ENCODE measurements at places on chromosomes 1 and 21. TPM values are rescaled to one million over a fixed set of nuclear protein-coding genes. Genes with fewer than 3 reads are reported as not detected.

DNA sequence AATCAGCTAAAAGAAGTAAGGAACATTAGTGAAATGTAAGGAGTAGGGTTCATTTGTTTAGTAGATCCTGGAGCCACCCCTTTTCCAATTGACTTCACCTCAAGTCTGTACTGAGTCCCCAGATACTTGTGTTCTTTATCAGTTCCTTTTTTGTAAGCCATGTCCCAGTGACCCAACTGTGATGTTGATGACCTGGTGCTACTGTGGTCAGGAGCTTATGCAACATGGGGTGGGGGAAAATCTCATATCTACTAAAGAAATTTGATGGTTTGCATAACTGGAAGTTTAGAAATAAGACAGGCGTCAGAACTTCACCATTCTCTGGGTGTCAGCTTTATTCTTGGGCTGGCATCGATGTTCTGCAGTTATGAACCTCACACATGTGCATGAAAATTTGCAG, 120.5 kb downstream of the LRRC7 start:
- DNase-seq = no peak

- DNase-seq = no peak
Measured at GRCh38 chr1:80933346-80933745, 867.4 kb upstream of the ADGRL2 start.

GRCh38 chr1:218778257-218779126, 395.2 kb upstream of the LYPLAL1 start:
- no peak for DNase-seq

GRCh38 chr1:179228783-179229213, 679 bp downstream of the ABL2 start:
- DNase-seq = no peak

GRCh38 chr1:233140974-233141373, 154.6 kb downstream of the PCNX2 start:
- no peak for DNase-seq

GRCh38 chr1:29514361-29515169, 278.2 kb downstream of the PTPRU start:
- DNase-seq = no peak

DNA sequence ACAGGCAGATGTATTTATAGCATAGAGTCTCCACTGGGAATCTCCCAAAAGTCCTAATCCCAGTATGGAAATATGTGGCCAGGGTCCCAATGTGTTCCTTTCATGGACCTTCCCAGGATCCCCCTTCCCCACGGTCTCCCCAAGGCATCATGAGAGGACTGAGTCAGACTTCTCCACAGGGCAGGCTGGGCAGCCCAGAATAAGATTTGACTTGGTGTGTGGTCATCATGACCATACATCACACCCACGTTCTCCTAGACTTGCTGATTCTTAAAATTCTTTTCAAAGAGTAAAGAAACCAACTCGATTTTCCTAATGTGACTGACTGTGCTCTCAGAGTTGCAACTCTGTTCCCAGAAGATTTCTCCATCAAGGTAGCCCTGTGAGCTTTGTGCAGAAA, 93.9 kb upstream of the CD34 start:
- no peak for DNase-seq

GRCh38 chr1:171455967-171456366, 29.4 kb upstream of the PRRC2C start:
- no peak for DNase-seq

GRCh38 chr1:224594851-224595250, 21.3 kb upstream of the CNIH3 start:
- DNase-seq = no peak

- no peak for DNase-seq
Measured at GRCh38 chr1:26790551-26790953, 2.8 kb downstream of the PIGV start.

OXCT2 gene
- 0.37 TPM for total RNA-seq

FMO3 gene
- 16.5 TPM for total RNA-seq

SERINC2 gene
- 4.1 TPM for total RNA-seq
